ENCODE measurements at places on chromosomes 2 and 18.

GRCh38 chr18:44286049-44286448 is 394.6 kb upstream of the SETBP1 start:
- ATAC-seq = no peak

DNA sequence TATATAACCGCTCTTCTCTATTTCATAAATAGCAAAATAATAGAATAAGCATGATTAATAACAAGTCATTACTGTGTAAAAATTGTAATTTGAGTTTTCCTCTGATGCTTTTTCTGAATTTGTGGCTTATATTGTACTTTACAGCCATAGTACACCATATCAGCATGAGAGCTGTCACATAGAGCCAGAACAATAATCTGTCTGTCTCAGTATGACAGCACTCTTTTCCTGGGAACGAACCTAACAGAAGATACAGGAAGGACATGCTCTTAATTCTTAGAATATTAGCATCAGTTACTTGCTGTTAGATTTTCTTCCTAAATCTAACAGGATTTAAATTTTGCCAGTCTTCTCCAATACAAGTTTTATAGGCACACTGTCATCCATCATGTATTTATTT is 21.3 kb upstream of the NRXN1 start:
- ATAC-seq = no peak

DNA sequence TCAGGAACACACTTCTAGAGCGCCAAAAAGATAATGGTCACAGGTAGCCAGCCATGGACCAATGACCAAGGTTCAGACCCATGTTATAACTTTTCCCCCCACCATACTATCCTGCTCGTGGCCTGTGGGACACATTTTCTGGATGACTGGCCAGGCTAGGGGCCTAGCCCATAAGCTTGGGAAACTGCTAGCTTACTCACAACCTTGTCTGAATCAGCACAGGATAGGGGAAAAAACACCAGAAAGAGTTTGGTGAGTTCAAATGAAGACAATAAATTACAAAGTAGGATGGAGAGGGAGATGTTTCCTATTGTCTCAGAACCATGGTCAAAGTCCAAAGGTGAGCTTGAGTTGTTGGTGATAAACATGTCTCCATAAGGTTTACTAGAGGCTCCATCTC is 156.3 kb upstream of the CCDC68 start:
- ATAC-seq = no peak

- no peak for ATAC-seq
Measured at GRCh38 chr2:174020926-174021662, 55.9 kb upstream of the SP3 start.

GRCh38 chr18:74589021-74589420 is 8.6 kb upstream of the ZNF407 start:
- no peak for ATAC-seq

Measured in motor neuron (in vitro differentiated cells).